ENCODE measurements at places on chromosomes 5 and 9.

- DNase-seq: no peak
These were observed 203.8 kb upstream of the RAI14 start for GRCh38 chr5:34452170-34452828.

DNA sequence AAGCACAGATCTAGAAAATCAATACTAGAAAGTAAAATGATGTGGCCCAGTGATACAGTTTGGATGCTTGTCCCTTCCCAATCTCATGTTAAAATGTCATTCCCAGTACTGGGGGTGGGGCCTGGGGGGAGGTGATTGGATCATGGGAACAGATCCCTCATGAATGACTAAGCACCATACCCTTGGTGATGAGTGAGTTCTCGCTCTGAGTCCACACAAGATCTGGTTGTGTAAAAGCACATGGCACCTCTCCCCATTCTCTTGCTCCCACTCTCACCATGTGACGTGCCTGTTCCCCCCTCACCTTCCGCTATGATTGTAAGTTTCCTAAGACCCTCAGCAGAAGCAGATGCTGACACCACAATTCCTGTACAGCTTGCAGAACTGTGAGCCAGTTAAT, 234.2 kb upstream of the CDH6 start:
- DNase-seq: no peak

DNA sequence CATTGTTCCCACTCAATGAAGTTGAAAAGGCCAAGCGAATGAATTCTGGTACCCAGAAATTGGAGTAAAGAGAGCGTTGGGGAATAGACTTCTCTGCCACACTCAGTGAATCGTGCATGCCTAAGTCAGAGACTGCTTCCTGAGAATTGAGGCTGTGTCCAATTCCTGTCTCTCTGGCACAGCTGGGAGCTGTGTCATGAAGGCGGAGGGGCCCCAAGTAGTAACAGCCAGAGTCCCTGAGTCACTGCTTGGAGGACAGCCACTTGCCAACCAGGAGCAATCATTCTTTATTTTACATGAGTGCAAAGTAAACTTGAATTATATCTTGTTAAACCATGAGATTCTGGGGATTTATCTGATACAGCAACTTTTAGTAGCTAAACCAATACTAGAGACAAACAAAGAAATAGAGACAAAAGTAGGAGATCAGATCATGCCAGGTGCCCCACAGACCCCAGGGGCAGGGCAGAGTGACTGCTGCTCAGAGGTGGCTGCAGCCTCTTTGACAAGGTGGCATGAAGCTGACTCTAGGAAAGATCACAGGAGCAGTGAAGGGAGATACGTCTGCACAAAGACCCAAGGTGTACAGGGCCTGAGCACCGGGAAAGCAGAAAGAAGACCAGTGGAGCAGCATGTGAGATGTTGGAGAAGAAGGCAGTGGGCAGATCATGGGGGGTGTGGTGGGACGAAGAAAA, 246.0 kb downstream of the GADD45G start:
- DNase-seq: no peak

GRCh38 chr9:116323012-116323411, 169.4 kb downstream of the PAPPA start:
- DNase-seq: no peak

- no peak for DNase-seq
These were observed 752 bp downstream of the CCNJL start for GRCh38 chr5:160311491-160312133.

GRCh38 chr5:42235837-42236236, 187.4 kb upstream of the GHR start:
- no peak for DNase-seq

DNA sequence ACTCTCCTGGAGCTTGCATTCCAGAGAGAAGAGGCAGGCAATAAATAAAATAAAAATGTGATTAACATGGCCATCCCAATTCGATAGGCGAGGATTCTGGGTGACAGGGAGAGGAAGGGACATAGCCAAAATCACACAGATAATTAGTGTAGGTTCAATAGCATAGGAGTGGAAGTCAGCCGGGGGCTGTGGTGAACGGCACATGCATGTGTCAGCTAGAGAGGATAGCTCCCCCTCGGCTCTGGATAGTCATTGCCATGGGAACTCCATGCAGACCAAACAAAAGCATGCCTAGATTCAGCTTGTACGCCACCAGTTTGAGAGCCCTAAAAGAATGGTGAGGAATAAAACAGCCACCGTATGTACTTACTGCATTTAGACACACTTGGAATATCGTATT, 223.5 kb downstream of the GRIA1 start:
- no peak for DNase-seq

GRCh38 chr9:122080986-122081385, 12.1 kb downstream of the TTLL11 start:
- no peak for DNase-seq

GRCh38 chr5:174560861-174561260, 163.5 kb upstream of the MSX2 start:
- DNase-seq: no peak

DNA sequence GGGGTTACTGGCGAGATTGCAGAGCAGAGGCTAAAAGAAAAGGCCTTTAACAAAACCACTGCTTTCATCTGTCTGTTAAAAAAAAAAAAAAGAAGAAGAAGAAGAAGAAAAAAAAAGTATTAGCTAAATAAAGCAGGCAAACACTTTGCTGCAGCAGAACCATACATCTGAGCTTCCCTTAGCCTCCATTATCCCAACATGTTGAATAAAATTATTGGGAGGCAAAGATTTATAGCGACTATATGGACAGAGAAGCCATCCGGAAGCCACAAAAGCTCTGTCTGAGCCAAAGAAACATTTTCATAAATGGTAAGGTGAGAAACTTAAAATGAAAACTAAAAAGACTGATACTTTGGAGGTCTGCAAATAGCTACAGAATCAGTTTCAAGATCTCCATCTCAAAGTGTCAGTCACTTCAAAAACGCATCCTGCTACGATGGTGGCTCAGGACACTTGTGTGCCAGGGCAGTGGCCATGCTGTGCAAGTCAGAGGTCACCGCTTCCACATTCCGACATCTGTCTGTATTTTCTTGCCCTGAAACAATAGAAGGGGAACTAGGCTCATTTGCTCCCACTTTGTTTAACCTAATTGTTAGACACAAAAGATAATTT, 9.6 kb downstream of the EFNA5 start:
- DNase-seq: no peak

GRCh38 chr5:53900677-53901076, 340.2 kb downstream of the NDUFS4 start:
- no peak for DNase-seq

DNA sequence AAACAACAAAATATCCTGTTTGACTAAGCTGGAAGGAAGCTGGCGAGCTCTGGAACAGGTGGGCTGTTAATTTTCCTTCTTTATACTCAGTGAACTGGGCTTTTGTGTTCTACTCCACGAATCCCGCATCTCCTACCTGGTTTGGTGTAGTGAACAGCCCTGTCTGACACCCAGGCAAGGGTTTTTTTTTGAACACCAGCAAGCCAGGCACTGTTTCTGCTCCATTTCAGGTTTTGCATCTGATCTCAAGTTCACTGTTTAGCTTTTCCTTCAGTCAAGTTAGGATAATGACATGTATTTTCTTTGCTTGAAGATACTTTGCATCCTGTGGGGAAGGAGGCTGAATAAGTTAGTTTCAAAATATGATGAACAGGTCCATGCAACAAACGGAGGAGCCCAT, 204.5 kb downstream of the SEMA6A start:
- no peak for DNase-seq

DNA sequence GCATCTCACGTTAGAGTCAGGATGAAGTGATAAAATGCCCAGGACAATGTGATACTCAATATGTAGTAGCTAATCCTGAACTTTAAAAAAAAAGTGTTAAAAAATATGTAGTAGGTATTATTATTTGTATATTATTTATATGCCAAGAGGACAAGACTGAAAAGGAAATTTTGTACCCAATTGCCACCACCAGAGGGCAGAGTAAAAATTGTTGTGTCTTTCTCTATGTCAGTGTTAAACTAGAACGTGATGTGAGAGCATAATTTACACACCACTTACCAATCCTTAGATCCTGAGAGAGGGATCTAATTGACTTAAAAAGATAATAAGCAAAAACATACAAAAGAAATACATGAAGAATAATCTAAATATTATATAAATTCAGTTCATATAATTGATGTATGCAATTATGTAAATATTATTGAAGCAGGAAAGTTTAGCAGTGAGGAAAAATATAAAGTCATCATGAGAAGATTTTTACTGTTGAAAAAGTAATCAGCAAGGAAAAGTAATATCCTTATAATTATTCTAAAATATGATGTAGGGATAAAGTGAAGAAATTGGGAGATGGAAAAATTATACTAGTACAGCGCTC, 288.9 kb downstream of the RAB3C start:
- no peak for DNase-seq

GRCh38 chr9:113807173-113808061, 68.7 kb upstream of the ZNF618 start:
- peak; percentile 22 for DNase-seq

- DNase-seq: no peak
These were observed 48.5 kb upstream of the RLN1 start for GRCh38 chr9:5388026-5388819.

- DNase-seq: no peak
These were observed 2128.3 kb upstream of the C9orf72 start for GRCh38 chr9:29701559-29701958.

DNA sequence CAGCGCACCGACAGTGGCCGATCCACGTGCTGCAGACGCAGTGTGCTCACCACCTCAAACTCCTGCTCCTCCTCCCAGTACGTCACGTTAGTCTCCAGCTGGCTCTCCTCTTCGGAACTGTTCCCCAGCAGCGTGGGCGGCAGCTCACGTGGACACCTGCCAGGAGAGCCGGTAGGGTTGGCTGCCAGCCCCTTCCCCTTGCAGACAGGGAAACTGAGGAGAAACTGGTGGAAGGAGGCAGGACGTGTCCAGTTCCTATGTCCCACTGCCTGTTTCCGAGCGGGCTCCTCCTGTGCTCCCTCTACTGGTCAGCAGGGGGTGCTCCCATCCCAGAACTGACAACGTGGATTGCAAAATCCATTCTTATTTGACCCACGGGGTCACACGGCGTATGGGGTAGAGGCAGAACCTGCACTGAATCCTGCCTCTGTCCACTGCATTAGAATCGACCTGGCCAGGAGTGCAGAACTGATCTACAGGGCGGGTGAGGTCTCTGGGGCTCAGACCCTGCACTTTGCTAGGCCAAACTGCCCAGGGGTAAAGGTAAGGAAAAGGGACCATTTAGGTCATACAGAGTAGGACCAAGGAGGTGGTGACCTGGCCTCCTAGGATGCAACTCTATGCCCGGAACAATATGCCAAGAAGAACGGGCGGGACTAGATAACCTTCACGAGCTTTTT, 25.7 kb downstream of the PDGFRB start:
- DNase-seq: no peak

DNA sequence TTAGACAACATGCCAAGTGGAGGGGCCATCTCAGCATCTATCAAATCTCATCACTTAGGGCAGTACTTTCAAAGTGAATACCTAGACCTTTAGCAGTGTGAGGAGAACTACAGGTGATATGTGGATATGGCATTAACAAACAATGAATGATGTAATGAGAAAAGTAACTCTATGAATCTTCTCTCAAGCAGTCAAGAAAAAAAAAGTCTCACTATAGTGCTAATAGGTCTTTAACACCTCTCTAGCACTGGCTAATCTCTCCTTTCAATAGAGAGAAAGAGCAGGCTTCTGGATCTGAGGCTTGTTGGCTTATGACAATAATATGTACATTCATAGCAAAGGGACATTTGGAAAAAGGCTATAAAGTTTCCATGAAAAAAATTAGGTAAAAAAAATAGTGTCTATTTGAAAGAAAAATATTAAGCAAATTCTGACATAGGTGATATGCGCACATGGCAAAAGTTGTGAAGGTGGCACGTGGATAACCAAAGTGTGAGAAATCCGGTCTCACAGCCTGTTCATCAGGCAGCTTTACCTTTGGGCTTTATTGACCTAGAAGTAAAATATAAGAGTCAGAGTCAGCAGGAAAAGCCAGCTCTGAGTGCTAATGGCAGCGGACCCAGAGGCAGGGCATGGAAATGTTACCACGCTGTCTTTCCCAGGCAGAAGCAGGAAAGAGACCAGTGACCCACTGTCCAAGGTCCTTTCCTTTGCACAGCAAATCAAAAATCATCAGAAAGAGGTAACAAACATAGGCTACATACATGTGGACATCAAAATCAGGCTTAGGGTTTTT, 203.4 kb downstream of the EFNA5 start:
- no peak for DNase-seq

- no peak for DNase-seq
These were observed 129.7 kb downstream of the GOLPH3 start for GRCh38 chr5:32044434-32044833.

- DNase-seq: no peak
These were observed 65.4 kb upstream of the TNFSF8 start for GRCh38 chr9:114995681-114996221.

- no peak for DNase-seq
These were observed 2.4 kb upstream of the OR1K1 start for GRCh38 chr9:122797316-122798063.

- DNase-seq: no peak
These were observed 598 bp upstream of the TMED7 start for GRCh38 chr5:115626445-115626823.

DNA sequence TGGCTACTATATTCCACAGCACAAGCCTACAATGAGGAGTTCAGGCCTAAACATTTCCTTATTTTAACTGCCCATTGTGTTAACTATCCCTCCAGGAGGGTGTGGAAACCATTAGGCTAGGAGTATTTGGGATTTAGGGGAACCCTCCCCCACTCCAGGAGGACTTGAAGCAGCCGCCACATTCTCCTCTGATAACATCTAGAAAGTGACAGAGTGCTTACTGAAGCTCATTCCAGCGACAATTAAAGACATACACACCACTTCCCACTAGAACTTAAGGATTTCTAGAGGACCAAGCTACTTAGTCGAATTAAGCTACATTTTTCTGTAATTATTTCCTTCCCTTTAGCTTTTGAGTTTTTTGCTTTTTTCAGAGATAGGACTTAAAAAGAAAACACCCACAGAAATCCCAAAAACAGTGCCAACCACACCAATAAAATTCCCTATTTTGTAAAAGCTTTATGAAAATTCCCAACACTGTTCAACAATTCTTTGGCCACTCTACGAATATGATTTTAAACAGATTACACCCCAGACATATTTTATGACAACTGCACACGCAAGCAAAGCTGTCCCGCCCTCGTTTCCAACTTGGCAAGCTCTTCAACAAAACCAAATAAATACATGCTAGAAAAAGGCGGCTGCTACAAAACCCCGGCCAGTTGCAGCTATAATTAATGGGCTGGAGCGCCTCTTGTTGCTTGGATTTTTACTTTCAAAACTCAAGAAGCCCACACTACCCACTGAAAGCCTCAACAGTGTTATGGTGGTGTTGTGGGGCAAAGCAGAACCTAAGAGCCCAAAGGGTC, 4.5 kb downstream of the ROR2 start:
- peak; percentile 16 for DNase-seq
